ENCODE measurements at places on chromosomes 6 and 20.
A peak's percentile ranks its signal among the peaks of the same experiment; 100 is the strongest.

DNA sequence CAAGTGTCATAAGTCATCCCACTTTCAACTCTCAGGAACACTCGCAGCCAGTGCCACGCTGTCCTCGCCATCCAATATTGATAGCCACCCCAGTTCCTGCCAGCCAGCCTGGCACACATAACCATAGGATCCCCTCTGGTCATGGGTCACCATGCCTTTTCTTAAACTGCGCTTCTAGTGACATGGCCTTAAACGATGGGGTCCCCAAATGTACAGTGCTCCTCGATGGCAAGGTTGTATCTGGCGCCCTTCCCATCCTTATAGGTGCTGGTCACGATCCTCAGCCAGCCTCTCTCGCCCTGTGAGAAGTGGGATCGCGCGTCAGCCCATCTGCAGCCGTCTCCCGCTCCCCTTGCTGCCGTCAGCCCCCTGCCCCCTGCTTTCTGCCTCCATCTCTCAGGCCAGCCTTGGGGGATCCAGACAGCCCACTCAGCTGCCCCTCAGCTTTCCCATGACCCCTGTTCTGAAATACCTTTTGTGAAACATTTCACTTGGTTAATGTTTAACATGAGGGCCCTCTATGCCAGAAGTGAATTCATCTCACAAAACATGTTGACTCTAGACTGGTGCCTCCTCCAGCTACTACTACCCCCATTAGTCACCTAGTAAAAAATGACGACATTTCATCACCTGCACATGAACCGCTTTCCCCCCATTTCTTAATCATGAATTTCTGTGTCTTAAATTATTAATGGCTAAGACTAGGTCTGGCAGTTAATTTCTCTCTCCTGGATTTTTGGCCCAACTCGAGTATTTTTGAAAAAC, 11.4 kb downstream of the CTSZ start:
- DNase-seq = no peak

DNA sequence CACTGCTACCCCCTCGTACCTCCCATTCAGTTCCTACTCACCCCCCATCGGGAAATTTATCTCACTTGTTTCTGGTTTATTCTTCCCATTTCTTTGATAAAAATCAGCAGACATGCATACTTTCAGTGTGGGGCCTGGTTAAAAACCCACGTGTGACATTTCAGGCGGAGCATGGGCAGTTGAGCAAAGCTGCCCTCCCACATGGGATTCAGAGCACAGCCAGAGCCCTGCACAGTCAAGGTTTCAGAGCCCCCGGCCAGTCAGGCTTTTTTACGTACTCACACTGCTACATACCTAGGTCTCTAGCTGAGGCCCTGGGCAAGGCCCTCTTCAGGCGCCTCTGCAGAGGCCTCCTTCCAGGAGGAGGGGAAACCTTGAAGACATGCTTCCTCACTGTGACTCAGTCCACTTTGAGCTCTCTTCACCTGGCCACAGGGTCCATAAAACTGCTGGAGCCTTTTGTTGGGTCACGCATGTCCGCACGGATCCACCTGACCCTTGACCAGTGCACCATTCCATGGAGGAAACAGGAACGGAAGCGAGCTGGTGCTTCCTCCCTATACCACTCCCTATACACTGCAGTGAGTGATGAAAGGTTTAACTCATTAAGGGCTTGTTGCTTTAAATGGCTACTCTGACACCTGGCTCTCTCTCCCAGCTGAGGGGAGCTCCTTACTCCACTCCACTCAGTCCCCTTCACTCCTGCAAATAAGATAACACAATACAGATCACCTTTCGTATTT, 713.3 kb downstream of the PRKN start:
- peak; percentile 64 for DNase-seq

GRCh38 chr6:72890671-72891070, 268.8 kb downstream of the KCNQ5 start:
- DNase-seq = no peak

DNA sequence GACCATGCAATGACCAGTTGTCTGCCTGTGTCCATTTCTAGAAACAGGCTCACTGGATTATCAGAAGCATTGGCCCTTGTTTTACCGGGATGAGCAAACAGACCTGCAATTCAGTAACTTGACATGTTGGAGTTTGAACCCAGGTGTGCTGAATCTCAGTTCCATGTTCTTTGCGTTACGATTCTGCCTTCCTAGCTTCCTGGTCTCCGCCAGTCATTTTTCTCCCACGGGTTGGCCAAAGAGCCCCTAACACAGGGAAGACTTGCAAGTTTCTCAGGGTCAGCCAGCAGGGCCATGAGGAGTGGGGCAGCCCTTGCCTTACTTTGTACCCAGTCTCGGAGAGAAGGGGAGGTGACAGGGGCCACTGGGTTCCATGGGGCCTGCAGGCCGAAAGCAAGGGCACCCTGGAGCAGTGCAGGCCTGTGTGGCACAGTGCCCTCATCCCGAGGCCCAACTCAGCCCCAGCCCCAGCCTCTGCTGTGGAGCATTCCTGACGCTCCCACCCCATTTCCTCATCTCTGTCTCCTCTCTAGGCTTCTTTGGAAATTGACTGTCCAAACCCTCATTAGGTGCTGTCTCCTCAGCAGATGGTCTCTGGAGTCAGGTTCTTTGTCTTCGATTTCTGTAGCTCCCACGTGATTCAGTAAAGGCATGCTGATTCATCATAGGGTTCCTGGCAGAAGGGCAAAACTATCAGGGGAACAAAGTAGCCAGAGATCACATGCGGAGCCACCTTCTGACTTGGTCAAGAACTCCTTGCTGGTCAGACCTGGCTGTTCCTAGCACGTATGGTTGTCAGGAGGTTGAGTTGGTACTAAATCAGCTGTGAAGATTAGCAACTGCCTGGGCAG, 23.6 kb downstream of the CDS2 start:
- DNase-seq = no peak

DNA sequence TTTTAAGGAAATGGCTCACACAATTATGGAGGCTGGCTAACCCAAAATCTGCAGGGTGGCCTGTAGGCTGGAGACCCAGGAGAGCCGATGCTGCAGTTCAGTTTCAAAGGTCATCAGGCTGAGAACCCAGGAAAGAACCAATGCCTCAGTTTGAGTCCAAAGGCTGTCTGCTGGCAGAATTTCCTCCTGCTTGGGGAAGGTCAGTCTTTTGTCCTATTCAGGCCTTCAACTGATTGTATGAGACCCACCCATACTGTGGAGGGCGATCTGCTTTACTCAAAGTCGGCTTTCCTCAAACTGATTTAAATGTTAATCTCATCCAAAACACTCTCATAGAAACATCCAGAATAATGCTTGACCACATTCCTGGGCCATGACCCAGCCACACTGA, 189.7 kb upstream of the CDYL start:
- DNase-seq = no peak

DNA sequence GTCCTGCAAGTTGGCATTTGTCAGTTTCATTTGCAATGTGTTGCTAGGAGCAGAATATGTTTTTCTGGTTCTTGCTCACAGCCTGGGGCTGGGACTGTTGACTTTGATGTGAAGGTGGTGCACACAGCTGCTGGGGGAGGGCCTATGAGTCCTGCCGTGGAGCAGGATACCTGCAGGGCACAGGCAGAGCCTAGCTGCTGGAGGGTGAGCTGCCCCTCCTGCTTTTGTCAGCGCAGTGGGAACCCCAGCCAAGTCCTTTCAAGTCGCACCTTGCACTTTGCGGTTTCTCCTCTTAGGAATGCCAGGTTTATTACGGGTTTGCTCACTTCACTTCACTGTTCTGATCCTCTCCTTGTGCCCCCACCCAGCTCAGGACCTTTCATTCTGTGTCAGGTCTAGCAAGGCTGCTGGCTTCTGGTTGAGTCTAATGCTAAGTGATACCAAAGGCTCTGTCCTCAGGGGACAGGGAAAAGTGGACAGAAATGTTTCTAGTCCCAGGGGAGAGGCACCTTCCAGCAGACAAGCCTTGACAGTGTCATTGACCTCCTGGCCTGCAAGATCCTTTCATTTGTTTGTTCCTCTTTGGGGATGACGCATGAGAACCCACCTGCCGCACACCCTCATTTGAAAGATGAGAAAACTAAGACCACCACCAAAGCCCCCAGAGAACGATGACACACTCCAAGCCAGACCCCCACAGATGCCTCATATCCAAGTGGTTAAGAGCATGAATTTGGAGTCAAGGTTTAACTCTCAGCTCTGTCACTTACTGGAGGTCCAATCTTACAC, 2.7 kb upstream of the SPO11 start:
- peak; percentile 50 for DNase-seq

GRCh38 chr6:11770546-11771466, 7.8 kb downstream of the ADTRP start:
- DNase-seq = peak; percentile 13

DNA sequence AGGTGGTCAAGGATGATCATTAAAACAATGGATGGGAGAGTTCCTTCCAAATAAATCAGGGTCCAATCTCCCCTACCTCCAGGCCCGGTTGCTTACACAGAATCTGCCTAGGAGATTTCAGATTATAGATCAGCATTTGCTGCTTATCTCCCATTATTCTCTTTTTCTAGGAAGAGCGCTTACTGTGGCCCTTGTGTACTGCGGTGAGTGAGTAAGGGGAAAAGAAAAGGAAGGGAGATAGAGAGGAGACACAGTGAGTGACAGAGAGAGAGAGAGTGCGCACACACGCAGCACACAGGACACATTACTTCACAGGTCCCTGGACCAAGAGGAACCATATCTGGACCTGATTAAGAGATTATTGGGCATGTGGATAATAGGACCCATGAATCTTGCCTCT, 6.2 kb downstream of the LATS1 start:
- no peak for DNase-seq

DNA sequence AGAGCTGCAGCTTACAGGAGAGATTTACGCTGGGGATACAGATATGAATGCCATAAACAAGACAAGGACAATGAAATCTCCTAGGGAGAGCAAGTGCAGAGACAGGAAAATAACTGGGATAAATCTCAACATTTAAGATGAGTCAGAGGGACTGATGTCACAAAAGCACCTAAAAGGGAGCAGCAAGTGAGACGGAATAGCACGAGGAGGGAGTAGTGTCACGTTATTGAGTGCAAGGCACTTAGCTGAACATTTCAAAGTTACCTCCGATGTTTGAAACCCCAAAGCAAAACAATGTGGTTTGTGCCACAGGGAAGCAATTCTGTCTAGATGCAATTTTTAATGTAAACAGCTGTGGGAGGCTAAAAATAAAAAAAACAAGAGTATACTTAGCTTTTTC, 1131.7 kb upstream of the EYS start:
- no peak for DNase-seq

- DNase-seq = no peak
These were observed 546.5 kb downstream of the PRKN start for GRCh38 chr6:162181111-162181510.

DNA sequence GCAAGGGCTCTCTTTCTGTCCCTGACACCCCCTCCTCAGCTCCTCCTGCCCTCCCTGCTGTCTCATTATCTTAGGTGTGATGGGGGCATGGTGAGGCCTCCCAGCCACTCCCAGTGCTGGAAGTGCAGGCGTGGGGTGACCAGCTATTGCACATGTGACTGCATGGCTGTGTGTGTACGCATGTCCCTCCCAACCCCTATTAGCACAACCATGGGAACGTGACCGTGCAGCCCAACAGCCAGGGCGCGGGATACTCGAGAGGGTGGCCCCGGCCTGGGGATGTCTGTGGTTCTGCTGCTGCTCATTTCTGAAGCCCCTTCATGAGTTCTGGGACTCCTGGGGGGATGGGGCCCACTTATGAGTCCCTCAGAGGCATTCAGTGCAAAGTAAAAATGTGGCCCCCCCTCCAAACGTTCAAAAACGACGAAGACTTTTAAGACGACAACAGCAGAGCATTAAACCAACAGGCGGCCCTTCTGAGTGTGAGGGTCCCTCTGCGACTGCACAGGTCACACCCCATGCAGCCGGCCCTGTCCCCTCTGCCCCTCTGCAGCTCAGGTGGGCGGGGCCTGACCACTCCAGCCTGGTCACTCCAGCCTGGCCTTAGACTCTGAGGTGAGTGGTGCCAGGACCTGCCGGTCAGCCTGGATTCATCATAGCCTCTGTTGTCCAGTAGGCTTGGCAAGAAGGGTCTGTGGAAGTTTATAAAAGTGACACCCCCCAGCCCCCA, 51.1 kb downstream of the RBM38 start:
- no peak for DNase-seq

DNA sequence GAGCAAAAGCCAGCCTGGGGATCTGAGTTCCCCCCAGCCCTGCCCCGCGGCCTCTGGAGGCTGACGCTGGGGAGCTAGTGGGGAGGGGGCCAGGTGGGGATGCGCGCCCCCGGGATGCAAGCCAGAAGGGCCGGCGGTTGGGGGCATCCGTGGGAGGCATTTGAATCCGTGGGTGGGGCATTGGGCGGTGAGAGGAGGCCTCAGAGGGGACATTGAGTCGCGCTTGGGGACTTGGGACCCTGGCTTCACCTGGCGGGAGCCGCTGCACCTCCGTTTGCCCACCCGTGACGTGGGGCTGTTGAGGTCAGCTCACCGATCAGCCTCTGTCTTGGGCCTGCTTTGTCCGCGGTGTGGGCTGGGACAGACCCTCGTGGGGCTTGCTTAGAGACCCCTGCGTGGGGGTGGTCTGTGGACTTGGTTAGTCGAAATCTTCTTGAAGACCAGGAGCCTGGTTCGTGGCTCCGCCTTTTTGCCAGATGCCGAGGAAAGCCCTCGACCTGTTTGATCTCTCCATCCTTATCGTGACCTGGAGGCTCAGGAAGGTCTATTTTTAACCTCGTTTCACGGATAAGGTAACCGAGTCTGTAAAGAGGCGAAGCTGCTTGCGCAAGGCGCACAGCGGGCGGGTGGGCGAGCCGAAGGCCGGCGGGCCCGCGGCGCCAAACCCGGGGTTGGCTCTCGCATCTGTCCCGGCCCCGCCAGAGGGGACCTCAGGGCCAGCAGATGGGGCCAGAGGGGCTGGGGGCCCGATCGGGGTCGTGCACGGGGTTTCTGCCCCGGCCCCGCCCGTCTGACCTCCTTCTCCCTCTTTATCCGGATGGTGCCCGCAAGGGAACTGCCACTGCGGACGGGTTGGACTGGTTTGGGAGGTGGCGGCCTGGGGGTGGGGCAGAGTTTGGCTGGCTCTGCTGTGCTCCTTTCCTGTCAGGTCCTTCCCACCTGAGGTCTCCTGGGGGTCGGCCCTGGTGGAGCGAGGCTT, 8.3 kb downstream of the FAM110A start:
- DNase-seq = no peak

GRCh38 chr6:123000244-123000770, 4.3 kb downstream of the CLVS2 start:
- DNase-seq = no peak

DNA sequence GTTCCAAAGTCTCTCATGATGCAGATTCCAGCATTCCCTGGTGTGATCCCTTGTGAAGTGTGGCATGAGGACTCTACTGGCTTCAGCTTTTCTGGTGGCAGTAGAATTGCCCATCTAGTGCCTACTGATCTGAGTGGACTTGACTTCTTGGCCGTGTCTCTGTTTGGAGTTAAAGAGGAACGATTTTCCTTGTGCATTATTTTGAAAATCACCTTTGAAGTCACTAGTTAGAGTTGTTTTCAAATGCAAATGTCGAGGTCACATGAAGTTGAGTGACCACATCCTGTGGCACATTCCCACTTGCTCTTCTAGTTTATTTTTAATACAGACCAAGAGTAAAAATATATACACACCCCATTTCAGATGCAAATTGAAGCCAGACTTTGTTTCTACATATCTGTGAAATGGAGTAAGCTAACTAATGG, 270.7 kb upstream of the TAB2 start:
- DNase-seq = no peak

- peak; percentile 84 for DNase-seq
These were observed 130.4 kb downstream of the INSM1 start for GRCh38 chr20:20498076-20498861.

- no peak for DNase-seq
These were observed 20.9 kb downstream of the EZR start for GRCh38 chr6:158798311-158798710.

All from SK-N-DZ (cell line).